ENCODE measurements at places on chromosomes 5 and 9.

DNA sequence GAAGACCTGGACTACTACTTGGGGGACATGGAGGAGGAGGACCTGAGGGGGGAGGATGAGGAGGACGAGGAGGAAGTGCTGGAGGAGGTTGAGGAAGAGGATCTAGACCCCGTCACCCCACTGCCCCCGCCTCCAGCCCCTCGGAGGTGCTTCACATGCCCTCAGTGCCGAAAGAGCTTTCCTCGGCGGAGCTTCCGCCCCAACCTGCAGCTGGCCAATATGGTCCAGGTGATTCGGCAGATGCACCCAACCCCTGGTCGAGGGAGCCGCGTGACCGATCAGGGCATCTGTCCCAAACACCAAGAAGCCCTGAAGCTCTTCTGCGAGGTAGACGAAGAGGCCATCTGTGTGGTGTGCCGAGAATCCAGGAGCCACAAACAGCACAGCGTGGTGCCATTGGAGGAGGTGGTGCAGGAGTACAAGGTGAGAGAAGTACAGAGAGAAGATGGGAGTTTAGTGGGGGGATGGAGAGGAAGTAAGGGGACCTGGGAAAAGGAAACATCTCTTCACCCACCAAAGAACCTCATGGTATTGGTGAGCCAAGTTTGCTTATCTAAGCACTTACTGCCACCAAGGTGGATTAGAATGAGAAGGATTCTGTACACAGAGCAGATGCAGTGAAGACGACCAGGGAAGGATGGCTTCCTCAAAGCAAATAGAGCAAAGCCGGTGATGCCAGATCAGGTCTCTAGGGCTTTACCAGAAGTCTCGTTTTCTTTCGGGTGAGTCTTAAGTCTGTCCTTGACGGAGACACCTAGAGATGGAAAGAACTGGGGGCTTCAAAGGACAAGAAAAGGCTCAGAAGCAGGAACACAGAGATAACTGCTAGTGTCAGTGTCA, 1.5 kb downstream of the TRIM41 start:
- H3K36me3 ChIP-seq = no peaks in the 10 kb centered on the region
- H3K4me3 ChIP-seq = peak overlapping the region; percentile 100
- H3K27ac ChIP-seq = no peak overlapping the region

DNA sequence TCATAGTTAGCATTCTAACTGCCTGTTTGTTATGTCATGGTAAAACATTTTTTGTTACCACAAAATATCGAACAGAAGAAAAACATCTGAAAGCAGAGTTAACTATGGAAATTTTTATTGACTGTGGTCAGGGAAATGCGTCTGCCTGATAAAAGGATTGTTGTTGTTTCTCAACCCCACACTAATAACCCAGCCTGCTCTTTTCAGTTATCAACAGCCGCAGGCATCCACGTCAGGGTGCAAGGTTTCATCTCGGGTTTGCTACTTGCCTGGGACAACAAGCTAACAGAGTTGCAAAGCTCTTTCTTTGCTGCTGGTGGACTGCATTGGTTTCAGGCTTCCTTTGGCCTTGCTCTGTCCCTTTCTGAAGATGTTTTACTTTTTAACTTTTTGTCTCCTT, 969.2 kb downstream of the CDH18 start:
- H3K4me3 ChIP-seq = no peak overlapping the region
- no peaks in the 10 kb centered on the region for H3K36me3 ChIP-seq
- H3K4me1 ChIP-seq = no peaks in the 10 kb centered on the region
- no peaks in the 10 kb centered on the region for H3K27me3 ChIP-seq
- no peak overlapping the region for H3K27ac ChIP-seq

- H3K27ac ChIP-seq = no peak overlapping the region
- no peaks in the 10 kb centered on the region for H3K36me3 ChIP-seq
- peaks cover 4% of the 10 kb centered on the region for H3K27me3 ChIP-seq
- H3K4me3 ChIP-seq = no peak overlapping the region
- no peak for DNase-seq
Measured at GRCh38 chr9:136723362-136723976, 11.1 kb downstream of the DIPK1B start.

DNA sequence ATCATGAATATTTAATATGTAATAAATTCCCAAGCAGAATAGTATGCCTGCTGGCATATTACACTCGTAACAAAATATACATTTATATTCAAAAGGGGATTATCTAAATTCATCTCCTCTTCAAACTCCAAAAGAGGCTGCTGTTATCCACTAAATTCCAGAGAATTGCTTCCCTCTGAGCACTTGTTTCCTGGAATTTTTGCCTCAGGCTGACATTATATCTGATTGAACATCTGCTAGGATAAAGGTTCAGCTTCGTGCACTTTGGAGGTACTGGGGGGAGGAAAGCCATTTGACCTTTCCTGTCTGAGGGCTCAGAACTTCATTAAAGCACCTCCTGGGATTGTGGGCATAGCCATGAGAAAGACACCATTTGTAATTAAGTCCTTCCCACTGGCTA, 4.3 kb upstream of the HAPLN1 start:
- H3K27ac ChIP-seq = no peak overlapping the region
- no peaks in the 10 kb centered on the region for H3K36me3 ChIP-seq
- H3K27me3 ChIP-seq = no peaks in the 10 kb centered on the region

DNA sequence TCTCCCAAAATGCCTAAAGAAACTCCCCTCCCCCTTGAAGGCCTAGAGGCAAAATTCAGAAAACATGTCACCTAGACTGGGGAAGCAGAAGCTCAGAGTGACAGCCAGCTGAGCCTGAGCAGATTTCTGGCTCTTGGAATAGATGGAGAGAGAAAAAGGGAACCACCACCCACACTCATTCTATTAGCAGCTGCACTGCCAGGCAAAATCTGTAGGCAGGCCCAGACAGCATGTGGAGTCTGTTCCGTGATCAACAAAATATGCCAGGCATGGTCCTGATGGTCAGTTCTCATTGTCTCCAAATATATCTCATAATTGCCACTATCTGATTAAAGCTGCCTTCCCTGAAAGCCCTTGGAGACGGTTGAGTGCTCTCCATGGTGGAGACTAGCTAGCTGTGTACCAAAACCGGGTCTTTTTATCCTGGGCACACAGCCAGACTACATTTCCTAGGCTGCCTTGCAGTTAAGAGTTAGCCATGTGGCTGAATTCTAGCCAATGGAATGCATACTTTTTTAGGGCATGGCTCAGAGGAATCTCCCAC, 131.7 kb upstream of the GPR151 start:
- no peak overlapping the region for H3K27ac ChIP-seq
- H3K4me1 ChIP-seq = no peaks in the 10 kb centered on the region
- no peak for DNase-seq
- H3K27me3 ChIP-seq = no peaks in the 10 kb centered on the region

All from neural progenitor cell (in vitro differentiated cells).